ENCODE measurements at places on chromosomes 12 and 14.

- no peak for DNase-seq
Observed at GRCh38 chr12:130151846-130152245, 10.4 kb upstream of the FZD10 start.

DNA sequence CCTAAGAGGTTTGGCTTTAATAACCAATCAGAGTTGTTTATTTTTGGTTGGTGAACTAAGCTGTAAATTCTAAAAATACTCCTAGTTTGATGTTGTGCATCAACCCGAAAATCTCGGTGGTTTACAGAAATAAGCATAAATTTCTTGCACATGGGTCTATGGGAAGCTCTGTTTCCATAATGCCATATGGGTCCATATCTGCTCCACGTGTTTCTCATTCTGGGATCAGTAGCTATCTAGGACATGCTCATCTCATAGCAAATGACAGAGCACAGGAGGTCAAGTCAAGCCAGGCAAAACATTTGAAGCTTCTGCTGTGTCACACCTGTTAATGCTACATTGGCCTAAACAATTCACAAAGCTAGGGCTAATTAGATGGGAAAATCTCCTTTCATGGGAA, 23.1 kb downstream of the NUP37 start:
- DNase-seq, result peak; percentile 79

DNA sequence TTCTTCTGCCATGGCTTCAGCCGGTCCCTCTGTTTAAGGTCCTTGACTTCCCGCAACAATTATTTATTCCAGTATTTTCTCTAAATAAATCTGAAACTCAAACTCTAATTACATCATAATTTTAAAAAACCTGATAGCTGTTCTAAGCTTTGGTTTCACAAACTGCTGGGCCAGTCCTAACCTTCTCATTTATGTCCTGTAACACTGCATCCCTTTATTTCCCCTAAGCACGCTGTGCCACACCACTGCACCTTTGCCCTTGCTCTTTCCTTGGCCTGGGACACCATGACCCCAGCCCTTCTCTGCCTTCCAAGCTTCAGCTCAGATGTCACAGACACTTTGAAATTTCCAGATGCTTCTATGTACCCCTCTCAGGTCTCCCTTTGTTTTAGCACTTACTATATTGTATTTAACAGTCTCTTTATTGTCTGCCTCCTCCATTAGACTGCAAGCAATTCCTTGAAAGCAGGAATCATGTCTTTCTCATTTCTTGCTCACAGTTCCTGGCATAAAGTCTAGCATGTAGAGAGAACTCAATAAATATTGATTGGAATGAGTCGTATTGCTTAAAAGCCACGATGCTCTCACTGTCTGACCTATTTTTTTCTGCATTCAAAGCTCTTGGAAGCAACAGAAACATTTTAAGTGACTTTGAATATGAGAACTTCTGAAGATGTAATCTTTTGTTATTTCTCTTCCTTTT, 111.1 kb downstream of the ERGIC2 start:
- DNase-seq, result no peak

DNA sequence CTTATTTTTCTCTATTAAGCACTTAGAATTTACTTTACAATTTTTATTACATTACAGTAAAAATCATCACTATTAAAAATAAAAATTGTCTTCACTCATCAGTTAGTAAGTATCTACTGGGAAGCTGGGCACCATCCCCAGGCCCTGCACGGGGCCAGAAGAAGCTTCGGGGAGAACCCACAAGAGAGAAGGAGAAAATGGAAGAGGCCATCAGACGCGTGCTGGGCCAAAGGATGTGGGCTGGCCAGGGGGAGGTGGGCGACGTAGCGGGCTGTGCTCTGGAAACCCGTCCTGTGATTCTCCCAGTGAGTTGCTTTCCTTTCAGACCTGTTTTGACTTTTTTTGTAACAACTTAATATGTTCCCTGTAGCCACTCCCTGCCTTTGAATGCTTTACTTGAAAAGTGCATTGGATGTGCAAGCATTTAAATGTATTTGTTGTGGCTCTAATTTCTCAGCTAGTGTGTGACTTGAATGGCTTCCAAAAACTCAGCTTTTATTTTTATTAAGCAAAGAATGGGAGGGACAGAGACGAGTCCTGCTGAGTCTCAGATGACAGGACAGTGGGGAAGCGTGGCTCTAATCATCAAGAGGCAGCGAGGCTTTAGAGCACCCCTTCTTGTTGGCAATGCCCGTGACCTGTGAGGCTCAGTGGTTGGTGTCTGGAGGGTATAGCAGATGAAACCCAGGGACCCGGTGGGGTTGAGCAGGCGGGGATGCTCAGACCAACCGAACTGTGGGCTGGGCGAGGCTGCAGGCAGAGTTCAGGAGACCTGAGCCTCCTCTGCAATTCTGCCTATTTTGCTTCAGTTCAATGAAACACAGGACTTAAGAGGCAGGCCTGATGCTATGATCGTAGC, 38.8 kb downstream of the SYNE3 start:
- peak; percentile 65 for DNase-seq

DNA sequence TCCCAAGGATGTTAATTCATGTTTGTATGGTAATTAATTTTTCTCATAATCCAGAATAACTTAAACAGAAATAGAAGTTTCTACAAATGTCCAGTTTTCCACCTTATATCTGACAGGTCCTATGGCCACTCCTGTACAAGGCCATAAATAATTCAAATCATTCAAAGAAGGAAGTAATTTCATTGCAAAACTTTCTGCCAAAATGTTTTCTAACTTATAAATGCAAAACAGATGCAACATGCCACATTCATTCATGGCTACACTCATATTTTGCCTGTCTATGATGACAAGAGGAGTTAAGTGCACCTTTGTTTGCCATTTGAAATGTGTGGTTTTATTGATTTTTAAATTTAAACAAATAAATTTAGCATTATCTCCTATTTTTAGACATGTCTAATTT, 34.4 kb downstream of the ITPR2 start:
- no peak for DNase-seq

DNA sequence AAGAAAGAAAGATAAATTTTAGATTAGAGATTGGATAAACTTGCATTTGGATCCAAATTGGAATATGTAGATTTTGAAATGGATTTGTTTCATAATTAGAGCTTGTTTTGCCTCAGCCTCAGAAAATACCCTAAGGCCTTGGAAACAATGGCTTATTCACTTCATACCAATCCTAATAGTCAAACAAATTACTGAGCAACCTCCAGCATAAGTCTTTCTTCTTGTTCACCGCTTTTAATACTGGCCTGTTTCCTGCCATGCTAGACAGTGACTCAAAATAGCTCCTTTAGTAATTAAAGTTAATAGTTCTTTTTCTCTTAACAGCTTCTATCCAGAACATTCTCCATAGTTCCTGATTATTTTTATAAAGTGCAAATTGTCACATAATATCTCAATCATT, 110.9 kb upstream of the DNM1L start:
- peak; percentile 53 for DNase-seq

DNA sequence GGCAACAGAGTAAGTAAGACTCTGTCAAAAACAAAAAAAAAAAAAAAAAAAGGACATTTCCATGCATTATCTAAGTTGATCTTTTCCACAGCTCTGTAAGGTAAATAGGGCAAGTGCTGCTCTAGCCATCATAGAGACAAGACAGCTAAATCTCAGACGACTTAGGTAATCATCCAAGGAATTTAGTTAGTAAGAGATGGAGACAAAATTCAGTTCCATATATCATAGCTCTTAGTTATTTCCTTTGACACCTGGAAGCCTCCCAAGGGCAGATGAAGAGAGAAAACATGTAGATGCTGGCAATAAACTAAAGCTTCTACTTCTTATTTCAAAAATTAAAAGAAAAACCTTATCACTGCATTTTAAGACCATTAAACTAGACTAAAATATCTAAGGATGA, 48.7 kb downstream of the ST8SIA1 start:
- DNase-seq, result no peak

GRCh38 chr12:8906266-8907180, 7.8 kb upstream of the PHC1 start:
- no peak for DNase-seq

DNA sequence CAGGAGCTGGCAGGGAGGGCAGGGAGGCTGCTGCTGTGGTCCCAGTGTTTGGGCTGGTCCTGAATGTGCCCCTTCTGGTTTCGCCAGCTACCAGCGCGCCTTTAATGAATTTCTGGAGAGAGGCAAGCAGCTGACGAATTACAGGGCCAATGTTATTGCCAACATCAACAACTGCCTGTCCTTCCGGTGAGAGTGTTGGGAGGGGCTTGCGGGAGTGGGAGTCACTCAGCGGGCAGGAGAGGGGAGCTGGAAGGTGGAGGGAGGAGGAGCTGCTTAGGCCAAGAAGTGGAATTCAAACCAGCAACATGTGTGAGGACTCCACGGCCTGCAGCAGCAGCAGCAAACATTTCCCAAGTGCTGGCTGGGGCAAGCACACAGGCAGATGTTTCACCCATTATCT, 7.7 kb downstream of the TNFAIP2 start:
- DNase-seq, result no peak

GRCh38 chr14:93375673-93376156, 28.7 kb downstream of the COX8C start:
- DNase-seq, result no peak

DNA sequence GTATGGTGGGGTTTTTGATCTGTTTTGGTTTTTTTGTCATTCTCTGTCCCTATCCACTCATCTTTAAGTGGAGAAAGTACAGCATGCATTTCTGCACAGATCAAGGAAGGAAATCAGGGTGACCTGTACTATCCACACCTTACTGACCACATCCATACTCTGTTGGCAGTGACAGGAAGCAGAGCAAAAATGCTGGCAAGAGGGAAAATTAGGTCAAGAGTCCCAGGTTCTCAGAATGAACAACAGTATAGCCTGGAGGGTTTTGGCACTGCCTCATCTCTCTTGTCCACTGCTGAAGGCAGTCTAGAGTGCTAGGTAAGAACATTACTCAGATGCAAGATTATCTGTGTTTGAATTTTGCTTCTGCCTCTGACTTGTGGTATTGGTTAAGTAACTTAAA, 70.7 kb downstream of the TAOK3 start:
- no peak for DNase-seq

DNA sequence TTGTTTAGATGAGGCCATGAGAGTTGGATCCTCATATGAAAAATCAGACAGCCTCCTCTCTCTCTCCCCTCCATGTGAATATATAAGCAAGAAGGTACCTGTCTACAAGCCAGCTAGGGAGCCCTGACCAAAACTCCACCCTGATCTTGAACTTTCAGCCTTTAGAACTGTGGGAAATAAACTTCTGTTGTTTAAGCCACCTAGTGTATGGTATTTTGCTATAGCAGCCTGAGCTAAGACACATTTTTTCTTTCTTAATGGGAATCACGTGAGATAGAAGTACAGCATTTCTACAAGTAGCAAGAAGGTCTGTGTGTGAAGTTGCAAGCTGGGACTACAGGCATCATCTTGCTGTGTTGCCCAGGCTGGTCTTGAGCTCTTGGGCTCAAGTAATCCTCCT, 16.3 kb upstream of the ABHD12B start:
- no peak for DNase-seq

DNA sequence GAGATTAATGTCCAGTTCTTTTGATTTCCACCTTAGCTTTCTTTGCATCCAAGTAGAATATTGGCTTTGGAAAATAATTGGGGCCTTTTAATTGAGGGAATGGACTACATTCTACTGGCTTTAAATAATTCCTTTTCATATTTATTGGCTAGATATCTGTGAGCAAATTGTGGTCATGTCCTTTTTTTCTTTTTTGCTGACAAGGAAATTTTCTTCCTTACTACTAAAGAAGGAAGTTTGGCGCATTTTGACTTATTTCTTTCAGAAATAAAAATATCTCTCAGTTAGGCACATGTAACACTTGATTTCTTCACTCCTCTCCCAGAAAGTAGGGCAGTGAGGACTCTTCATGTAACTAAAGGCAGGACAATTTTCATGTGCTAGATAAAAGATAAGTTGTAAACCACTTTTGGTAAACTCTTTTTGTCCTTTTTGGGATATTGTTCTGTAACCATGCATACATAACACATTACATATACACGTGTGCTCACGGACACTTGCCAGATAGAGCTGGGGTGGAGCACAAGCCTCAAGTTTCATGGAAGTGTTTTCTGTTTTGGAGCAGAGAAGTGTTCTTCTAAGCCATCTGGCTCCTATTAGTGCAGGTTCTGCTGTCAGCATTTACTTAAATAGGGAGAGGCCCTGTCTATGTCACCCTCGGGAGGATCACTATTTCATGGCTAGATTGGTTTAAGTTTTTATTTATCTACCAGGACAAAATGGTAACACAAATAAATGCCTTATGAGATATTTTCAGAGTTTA, 85.1 kb upstream of the LRIG3 start:
- peak; percentile 62 for DNase-seq

DNA sequence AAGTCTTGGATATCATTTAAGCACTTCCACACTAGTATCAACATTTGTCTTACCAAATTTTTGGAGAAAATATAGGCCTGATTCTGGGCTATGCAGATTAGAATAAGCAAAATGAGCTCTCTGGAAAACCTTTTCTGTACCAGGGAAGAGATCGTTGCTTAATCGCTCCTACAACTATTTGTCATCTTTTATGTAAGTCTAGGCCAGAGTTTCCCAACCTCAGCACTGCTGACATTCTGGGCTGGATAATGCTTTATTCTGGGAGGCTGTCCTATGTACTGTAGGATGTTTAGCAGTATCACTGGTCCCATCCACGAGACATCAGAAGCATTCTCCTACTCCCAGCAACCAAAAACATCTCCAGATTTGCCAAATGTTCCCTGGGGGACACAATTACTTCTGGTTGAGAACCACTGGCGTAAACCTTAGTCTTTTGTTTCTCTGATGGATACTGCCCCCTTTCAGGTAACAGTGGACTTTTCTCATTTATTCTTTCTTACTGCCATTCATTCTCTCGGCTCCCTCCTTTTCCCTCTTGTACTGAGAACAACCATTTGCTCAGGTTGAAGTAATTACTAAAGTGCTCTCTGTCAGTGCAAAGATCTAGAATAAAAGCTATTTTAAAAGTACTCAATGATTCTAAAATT, 316.9 kb upstream of the E2F7 start:
- no peak for DNase-seq

- DNase-seq, result no peak
Observed at GRCh38 chr14:70987041-70987440, 79.8 kb downstream of the PCNX1 start.

DNA sequence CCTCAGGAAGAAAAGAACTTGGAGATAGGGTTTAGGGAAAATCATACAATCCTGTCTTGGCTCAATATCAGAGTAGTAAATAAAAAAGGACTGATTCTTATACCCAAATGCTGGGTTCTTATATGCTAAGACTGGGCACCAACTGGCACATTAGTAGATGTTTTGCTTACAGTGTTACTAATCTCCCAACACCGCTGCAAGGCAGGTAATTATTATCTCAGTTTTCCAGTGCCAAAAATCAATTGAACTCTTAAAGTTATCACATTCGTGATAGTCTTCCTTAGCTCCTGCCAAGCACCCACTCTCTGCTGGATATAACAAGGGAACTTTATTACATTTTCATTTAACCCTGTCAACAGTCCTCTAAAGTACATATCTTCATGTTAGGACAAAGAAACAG, 25.0 kb upstream of the HIGD1C start:
- DNase-seq, result no peak
